Epithelial cell of prostate (primary cell): ENCODE measurements at places on chromosomes 16 and 17.

DNA sequence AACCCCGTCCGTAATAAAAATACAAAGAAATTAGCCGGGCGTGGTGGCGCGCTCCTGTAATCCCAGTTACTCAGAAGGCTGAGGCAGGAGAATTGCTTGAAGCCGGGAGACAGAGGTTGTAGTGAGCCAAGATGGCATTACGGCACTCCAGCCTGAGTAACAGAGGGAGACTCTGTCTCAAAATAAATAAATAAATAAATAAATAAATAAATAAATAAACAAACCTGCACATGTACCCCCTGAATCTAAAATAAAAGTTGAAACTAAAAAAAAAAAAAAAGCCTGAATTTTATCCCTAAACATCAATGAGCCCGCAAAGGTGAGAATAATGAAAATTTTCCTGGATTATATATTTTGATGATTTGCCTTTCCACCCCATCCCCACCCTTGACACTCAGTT lies 124.7 kb downstream of the CDH11 start:
- DNase-seq: no peak

GRCh38 chr16:84932681-84933080 lies 78.7 kb downstream of the ZDHHC7 start:
- no peak for DNase-seq

GRCh38 chr16:19748389-19749168 lies 30.5 kb downstream of the IQCK start:
- DNase-seq: no peak

GRCh38 chr16:85865-86264 lies 7.8 kb downstream of the MPG start:
- no peak for DNase-seq

GRCh38 chr16:26149364-26150190 lies 457.8 kb downstream of the HS3ST4 start:
- no peak for DNase-seq

- DNase-seq: no peak
Observed at GRCh38 chr17:7107012-7107754, 7.4 kb downstream of the ASGR2 start.

- DNase-seq: no peak
Observed at GRCh38 chr16:79613009-79613408, 12.5 kb upstream of the MAF start.

DNA sequence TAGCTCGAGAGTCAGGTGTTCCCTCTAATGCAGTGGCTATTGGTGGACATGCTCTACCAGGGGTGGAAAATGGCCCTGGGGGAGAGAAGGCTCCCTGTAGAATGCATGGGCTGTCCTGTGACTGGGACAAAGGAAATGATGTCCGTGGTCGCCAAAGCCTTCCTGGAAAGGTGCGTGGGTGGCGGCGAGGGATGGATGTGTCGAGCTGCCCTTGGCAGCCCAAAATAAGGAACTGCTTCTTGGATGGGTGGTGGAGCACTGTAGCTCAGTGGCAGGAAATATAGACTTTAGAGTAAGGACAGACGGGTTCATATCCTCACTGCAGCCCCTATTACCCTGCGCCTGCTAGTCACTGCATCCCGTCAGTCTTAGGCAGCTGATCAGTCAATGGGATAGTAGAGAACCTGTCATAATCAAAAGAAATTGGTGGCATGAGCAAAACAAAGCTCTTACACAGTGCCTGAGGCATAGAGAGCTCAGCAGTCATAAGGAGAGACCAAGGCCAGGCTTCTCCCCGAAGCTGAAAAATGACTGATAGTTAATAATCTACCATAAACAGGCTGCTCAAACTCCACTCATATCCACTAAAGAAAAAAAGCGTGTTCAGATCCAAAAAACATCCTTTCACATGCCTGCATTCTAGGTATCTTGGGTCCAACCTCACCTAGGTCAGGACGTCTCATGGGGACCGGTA lies 123.5 kb upstream of the PLCG2 start:
- no peak for DNase-seq

GRCh38 chr17:62754631-62755030 lies 53.5 kb downstream of the MARCHF10 start:
- no peak for DNase-seq

DNA sequence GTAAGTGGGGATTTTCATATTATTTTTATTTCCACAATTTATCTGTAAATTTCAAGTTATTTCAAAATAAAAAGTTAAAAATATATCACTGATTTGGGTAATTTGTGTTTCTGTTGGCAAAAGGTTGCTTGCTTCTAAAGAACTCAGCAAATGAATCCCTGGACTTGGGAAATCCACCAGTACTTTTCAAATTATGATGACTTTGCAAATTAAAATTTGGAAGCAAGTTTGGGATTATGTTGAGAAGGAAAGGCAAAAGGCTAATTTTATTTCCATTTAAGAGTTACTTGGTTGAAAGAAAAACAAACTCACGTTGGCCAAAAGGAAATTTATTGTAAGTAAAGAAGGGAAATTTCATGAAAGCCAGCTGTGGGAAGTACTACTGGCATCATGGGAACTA lies 220.3 kb downstream of the MAP2K6 start:
- DNase-seq: no peak

GRCh38 chr17:4931963-4932362 lies at the start of gene GP1BA:
GP1BA (plus strand) TSS chr17:4932277; CDS start chr17:4932605, 328 bp downstream.
- no peak for DNase-seq

DNA sequence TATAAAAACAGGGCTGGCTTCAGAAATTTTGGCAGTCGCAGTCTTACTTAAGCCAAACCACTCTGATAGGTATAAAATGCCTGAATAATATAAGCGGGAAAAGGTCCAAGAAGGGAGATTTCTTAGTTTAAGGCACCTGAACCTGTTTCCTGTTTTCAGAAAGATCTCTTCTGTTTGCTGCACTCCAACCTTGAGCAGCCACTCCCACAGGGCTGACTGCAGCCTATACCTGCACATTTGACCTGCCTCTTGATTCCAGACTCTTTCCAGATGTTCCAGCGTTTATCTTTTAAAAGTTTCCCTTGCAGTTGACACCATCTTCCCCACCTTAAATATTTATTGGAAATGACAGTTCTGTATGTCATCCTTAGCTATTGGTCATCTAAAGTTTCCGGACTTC lies 132.2 kb downstream of the SKAP1 start:
- DNase-seq: no peak

DNA sequence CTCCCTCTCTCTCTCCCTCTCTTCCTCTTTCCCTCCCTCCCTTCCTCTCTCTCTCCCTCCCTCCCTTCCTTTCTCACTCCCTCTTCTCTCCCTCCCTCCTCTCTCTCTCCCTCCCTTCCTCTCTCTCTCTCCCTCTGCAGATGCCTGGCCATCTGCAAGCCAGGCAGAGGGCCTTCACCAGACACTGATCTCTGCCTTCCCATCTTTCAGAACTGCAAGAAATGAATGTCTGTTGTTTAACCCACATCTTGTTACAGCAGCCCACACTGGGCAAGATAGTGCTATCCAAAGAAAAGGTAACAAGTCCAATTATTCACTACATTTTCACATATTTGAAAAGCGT lies 26.2 kb upstream of the CDRT4 start:
- no peak for DNase-seq

DNA sequence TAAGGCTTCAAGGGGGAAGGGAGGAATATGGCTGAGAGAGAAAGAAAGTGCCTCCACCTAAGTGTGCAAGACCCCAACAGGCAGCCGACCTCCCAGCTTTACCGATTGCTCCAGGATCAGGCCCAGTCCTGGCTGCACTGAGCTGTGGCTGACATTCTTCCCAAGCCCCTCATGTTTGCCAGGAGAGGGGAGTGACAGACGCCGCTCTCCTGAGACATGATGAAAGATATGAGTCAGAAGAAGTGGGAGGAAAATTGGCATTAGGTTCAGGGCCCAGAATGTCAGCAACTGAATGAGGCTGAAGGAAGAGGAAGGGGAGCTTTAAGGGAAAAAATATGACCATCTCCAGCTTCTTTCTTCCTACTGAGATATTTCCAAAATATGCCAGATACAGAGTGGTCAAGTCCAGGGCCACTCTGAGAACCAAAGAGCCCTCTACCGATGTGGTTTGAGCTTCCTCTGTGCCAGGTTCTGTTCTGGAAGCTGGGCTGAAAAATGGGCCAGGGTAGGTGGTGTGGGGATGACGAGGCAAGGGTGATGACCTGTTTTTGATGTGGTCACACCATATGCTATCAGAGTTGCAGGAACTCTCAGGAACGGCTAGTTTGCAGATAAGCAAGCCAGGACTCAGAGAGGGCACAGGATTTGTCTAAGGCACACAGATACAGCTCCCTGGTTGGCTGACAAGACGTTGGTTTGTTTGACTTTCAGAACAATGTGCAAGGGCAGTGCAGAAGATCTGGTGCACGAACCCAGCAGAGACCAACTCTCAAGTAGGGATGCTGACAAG lies 176.7 kb downstream of the SOX9 start:
- no peak for DNase-seq

GRCh38 chr17:4607773-4608187 lies 23.5 kb downstream of the SMTNL2 start:
- no peak for DNase-seq

GRCh38 chr17:33198954-33199353 lies 94.1 kb downstream of the ASIC2 start:
- DNase-seq: no peak

GRCh38 chr16:88298833-88299745 lies 83.7 kb upstream of the ZNF469 start:
- DNase-seq: peak; percentile 39

DNA sequence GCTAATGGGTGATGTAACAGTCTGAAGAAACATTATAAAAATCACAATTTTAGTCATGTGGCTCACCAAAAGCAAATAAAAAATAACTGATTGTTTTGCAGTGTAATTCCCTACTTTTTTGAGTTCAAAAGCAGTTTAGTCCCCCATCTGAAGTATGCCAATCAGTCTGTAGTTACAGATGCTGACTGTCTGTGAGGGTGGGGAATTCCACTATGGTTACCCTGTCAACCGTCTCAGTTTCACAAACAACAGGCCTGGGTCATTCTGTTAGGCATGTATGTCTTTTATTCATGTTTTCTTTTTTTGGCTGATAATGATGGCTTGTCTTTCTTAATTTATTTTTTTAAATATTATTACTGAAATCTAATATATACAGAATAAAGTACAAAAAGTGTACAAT lies 69.3 kb downstream of the STXBP4 start:
- DNase-seq: no peak

DNA sequence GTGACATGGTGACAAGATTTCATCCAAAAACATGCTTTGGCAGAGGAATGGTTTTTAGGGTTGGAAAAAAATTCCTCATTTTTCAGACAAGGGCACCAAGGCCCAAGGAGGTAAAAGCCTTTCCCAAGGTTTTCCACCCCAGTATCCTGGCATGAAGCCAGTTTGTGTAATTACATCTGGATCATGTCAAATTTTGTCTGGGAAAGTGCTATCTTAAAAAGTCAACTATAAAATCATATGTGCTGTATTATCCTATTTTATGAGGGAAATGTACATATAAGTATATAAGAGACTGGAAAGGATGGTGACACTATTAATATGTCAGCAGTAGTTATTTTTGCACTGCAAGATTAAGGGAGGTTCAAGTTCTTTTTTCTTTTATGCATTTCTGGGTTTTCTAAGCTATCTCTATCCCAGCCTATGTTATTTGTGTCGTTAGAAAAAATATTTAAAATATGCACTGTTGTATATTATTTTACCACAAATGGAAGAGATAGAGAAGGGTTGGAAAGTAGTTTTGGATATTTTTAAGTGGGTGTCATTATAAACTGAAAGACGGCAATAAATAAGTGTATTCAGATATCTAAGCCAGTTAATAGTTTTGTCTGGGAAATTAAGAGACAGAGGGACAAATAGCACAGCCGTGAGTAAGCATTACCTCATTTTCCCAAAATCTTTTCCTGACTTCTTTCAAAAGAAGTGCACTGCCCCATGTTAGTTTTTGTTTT lies 13.5 kb upstream of the FBXO47 start:
- no peak for DNase-seq

DNA sequence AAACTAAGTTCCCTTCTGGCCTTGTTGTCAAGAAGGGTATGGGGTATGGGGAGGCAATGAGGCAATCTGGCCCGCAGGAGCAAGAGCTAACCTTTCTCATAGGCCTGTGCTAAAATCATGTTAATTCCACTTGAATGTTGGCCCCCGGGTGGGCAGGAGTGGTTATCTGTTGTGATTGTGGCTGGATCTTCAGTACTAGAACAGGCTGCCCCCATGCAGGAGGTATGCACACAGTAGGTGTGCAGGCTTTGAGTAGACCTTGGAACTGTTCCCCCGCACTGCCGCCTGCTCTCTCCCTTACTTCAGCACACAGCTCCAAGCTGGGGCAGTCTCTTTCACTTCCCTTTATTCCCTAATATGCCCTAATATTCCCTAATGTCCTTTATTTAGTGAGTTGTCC lies 52.4 kb upstream of the TANGO6 start:
- no peak for DNase-seq

- no peak for DNase-seq
Observed at GRCh38 chr17:51734462-51734861, 424.1 kb downstream of the CA10 start.

- no peak for DNase-seq
Observed at GRCh38 chr16:77679391-77679790, 42.9 kb upstream of the NUDT7 start.

DNA sequence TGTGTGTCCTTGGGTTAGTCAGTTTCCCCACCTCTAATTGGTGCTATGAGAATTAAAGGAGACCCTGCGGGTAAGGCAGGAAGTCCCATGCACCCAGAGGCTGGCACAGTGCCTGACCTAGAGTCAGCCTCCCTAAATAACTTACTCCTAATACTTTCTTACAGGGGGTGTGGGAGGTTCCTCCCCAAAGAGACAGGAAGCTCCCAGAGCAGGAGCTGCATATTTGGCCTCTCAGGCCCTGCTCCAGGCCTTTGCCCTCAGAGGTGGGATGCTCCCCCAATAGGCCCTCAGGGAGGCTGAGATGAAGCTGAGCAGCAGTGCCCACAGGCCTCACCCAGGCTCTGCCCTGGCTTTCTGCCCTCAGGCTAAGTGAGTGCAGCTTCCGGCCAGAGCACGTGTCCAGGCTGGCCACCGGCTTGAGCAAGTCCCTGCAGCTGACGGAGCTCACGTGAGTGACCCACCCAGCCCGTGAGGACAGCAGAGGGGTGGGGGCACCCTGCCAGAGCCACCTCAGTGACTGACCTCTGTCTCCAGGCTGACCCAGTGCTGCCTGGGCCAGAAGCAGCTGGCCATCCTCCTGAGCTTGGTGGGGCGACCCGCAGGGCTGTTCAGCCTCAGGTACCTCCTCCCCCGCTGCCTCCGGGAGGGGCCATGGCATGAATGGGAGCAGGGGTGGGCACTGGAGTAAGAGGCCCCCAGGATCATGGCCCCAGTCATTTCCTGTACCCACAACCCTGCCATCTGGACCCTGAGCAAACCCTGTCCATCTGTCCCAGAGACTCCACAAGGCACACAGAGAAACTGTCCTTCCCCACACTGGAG lies 31.1 kb upstream of the CPNE2 start:
- peak; percentile 16 for DNase-seq

- no peak for DNase-seq
Observed at GRCh38 chr17:80297996-80298560, 37.4 kb downstream of the RNF213 start.
